ENCODE measurements at places on chromosomes 3 and 15.

- DNase-seq, result no peak
Observed at GRCh38 chr15:98439523-98439942, 208.8 kb upstream of the IGF1R start.

DNA sequence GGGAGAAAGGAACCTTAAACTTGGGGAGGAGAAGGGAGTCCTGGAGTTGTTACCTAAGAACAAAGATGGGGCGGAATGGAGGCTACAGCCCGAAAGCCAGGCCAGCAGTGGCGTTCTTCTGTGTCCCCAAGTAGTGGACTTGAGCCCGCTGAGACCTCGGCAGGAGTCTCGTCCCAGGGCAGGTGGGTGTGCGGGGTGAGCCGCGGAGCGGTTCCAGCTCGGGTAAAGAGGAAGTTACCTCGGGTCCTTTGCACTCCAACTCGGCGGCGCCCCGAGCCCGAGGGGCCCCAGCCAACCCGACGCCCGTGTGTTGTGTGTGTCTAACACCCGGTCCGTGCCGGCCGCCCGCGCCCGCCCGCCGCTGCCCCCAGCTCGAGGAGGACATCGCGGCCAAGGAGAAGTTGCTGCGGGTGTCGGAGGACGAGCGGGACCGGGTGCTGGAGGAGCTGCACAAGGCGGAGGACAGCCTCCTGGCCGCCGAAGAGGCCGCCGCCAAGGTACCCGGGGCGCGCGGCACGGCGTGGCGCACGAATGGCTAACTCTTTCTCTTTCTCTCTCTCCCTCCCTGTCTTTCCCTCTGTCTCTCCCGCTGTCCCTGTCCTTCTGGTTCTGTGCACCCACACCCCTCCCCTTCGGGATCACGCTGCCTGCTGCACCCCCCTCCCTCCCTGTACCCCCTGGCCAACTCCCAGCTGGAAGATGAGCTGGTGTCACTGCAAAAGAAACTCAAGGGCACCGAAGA is 959 bp downstream of the TPM1 start:
- no peak for DNase-seq

- no peak for DNase-seq
Observed at GRCh38 chr15:32096916-32097617, 66.8 kb downstream of the CHRNA7 start.

GRCh38 chr3:186540835-186541226 is 3.3 kb downstream of the CRYGS start:
- no peak for DNase-seq

GRCh38 chr3:14245822-14246221 is 67.2 kb downstream of the LSM3 start:
- no peak for DNase-seq

- DNase-seq, result no peak
Observed at GRCh38 chr3:150291515-150291914, 116.6 kb upstream of the TSC22D2 start.

DNA sequence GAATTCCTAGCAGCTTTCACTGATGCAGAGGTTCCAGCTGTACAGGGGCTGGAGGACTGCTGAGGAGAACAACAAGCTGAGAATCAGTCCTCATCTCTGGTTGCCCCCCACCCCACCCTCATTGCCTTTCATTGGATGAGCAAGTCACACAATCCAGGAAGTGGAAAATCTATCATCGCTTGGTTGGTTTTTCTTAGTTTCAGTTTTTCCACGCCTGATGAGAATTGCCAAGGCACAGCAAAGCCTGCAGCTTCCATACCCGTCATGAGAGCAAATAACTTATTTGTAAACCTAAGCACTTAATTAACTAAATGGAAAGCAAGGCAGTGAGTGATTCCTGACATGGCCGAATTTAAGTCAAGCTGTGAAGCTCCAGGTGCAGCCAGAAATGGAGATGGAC is 21.4 kb upstream of the LIPC start:
- DNase-seq, result no peak

- no peak for DNase-seq
Observed at GRCh38 chr3:51722362-51722761, 15.5 kb downstream of the GRM2 start.

DNA sequence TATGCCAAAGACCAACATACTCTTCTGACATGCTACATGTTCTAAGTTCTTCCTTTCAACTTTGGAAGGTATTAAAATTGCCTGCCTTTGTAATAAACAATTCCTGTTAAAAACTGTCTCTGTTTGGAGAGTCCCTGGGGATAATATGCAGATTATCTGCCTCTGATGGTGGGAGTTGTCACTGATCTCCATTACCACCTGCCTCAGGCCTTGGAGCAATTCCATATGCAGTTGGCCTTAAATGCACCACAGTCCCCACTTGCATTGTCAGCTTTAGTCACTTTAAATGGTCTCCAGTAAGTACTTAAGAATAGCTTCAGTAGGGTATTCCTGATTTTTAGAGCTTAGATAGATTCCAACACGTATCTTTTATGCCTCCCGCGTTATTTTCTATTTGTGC is 121.1 kb upstream of the GOLIM4 start:
- no peak for DNase-seq

GRCh38 chr3:50213373-50213772 is 8.3 kb downstream of the SLC38A3 start:
- DNase-seq, result no peak

GRCh38 chr3:33277193-33277882 is at the start of gene FBXL2:
TSS of gene FBXL2 (plus strand) at chr3:33277442. CDS start at chr3:33277513, 71 bp downstream.
- DNase-seq, result no peak

- no peak for DNase-seq
Observed at GRCh38 chr3:122893754-122894668, 99.1 kb downstream of the SLC49A4 start.

GRCh38 chr3:141680620-141681389 is 57.3 kb upstream of the RNF7 start:
- no peak for DNase-seq

DNA sequence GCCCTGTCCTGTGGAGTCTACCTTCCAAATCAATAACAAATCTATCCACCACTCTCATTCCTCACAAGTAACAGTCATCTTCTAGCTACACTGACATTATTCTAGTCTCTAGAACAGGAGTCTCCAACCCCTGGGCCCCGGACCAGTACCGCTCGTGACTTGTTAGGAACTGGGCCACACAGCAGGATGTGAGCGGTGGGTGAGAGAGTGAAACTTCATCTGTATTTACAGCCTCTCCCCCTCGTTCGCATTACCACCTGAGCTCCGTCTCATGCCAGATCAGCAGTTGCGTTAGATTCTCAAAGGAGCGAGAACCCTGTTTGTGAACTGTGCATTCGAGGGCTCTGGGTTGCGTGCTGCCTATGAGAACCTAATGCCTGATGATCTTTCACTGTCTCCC is 31.9 kb downstream of the ROBO2 start:
- DNase-seq, result no peak

DNA sequence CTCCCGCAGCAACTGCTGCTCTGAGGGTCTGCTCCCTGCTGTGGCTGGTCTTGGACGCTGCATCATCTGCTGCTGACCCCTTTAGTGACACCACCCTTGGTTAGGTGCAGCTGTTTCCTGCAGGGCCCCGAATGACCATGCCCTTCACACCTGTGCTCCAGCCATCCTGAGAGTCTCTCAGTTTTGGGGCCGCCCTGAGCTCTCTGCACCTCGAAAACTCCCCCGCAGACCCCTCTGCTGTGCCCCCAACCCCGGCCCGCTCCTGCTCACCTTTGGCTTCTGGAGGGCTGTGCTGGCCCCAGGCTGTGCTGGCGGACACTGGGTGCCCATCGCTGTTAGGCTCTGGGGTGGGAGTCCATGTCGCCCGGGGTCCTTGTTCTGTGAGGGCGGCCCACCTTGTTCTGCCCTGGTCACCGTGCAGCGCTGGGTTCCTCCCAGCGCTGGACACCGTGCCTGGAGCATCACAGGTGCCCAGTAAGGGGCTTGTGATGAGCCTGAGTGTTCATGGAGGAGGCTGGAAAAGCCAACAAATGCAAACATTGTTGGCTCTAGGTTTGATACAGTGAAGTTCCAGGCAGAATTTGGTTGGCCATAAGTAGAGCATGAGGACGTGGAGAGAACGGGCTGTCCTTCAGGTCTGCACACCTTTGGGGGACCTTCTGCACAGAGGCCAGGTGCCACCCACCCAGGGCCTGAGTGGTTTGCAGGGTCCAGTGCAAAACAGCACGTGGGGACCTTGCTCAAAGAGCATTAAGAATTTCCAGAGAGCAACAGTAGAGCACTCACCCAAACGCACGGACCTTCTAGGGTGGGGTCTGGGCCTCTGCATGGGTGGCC is 12.3 kb downstream of the ABTB1 start:
- no peak for DNase-seq

DNA sequence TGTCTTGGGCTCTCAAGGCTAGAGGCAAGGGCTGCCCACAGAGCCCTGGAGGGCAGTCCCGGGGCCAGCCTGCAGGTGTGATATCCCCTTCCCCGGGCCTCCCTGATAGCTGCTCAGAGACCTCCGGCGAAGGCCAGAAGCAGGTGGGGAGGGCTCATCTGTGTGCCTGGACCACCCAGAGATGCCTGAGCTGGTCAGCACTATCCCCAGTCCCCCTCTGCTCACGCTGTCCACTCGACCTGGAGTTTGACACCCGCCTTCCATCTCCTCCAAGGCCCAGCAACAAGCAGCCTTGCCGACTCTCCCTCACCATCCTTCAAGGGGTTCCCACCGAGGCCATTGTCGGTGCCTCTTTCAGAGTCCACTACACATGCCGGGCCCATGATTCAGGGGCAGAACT is 39.4 kb downstream of the DNAH1 start:
- DNase-seq, result no peak

DNA sequence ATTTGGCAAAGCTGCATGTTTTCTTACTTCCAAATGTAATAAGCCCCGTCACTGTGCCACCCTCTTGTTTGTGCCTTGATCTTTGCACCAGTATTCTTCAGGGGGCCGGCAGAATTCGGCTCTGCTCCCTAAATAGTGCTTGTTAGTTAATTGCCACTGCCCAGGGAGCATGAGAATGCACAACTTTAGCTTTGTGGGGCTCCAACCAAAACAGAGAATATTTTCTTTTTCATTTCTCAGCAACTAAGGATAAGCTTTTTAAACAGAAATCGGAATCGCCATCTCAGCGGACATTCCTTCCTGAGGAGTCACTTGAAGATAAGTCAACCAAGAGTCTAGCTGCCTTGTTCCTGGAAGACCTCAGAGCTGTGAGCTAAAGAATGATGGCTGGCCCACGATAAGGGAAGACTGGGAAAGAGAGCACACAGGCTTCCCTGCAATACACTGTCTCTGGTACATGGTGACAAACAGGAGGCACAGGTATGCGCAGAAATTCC is 106.0 kb downstream of the LRIG1 start:
- no peak for DNase-seq

DNA sequence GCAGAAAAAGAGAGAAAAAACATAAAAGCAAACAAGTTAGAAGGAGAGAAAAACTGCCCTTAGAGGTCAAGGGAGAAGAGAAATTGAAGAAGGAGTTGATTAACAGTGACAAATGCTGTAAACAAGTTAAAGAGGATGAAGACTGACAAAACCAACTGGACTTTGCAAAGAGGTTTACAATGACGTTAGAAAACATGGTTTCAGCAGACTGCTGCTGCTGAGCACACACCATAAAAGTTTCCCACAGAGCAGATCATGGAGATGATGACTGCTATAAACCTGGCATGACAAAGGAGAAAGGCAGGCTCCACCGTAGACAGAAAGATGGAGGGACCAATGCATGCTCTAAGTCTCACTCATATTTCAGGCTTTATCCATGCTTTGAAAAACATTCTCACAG is 78.7 kb downstream of the POLQ start:
- DNase-seq, result no peak

- DNase-seq, result no peak
Observed at GRCh38 chr15:62972814-62973213, 69.7 kb upstream of the TPM1 start.
